ENCODE measurements at places on chromosomes 7 and 10.

DNA sequence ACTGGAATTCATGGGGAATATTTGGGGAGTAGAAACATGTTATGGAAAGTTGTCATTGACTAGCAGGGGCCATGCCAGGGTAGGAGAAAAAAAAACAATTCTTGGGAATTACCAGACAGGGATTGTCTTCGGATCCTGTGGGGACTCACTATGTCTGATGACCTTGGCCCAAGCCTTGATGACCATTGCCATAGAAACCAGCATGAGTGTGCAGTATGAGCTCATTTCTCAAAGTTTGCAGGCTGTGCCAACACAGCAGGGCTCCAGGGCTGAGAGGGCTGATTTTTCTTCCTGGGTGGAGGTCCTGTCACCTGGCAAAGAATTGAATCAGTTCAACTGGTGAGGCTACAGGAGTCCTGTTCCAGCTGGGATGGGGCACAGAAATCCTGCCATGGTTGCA, 198.3 kb downstream of the ADRA2A start:
- no peak for DNase-seq

DNA sequence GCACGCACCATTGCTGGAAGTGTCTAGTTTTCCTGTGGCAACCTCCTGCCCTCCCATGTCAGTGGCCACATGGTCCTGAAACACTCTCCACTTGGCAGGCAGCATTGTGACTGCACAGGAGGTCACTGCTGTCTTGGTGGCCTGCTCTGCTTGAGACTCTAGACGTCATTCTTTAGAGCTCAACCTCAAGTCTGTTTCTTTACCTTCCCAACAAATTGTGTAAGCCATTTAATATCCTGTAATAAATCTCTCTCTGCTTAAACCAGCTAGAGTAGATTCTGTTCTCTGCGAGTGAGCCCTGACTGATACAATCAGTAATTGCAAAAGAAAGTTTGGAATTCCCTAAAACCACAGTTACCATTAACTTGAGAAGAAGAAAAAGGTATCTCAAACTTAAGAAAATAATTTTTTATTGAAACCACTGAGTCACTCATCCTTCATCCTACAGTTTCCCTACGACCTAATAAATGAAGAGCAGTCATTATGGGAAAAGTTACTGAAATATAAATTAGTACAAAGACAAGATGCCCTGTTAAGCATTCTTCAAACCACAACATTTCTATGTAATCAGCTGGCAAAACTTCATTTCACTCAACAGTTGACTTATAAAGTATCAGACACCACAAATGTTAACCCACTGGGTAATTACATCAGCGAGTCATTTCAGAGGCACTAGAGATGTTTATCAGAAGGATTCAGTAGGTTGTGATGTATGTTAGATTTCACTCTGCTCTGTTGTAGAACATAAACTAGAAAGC, 18.0 kb downstream of the SLC25A13 start:
- no peak for DNase-seq

DNA sequence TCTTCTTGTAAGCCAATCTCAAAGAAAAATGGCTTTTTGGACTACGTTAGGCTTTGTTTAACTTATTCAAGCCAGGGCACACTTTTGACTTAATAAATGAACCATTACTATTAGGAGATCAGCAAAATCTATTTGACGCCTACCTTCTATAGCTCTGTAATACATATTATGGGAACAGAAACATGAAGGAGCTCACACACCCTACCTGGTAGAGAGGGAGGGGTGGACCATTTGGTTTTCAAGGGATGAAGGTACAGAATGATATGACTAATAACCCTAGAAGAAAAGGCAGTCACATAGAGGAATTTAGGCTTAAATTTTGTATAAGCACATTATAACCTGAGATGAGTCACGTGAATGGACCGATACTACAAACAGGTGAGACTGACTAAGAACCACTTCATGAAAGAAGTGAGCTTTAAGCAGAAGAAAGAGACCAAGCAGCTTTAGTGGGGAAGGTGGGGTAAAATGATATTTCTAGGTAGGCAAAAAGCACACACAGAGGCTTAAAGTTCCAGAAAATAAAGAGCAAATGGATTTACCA, 106.8 kb upstream of the CTTNBP2 start:
- no peak for DNase-seq

- DNase-seq = peak; percentile 34
Measured at GRCh38 chr7:101390901-101391301, 28.2 kb downstream of the COL26A1 start.

DNA sequence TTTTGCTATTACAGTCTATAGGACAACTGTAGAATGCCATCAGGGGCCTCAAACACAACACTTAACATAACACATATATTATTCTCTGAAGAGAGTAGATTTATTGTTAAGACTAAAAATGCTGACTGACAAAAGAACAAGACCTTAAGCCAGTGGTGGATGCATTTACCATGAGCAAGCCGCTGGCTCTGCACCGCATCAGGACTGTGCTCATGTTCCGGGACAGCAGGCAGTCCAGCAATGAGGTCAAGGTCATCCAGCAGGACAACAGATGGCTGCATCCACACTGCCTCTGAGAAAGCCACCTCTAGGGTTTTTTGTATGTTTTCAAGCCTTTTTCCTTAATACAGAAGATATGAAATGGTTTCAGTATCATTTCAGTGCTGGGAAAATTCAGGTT, 23.8 kb downstream of the PEX1 start:
- DNase-seq = no peak

GRCh38 chr7:159157714-159158113, 13.0 kb upstream of the VIPR2 start:
- no peak for DNase-seq

- no peak for DNase-seq
Measured at GRCh38 chr7:131773413-131773812, 217.0 kb upstream of the PODXL start.

GRCh38 chr10:128854963-128855362, 612.1 kb upstream of the MGMT start:
- no peak for DNase-seq

DNA sequence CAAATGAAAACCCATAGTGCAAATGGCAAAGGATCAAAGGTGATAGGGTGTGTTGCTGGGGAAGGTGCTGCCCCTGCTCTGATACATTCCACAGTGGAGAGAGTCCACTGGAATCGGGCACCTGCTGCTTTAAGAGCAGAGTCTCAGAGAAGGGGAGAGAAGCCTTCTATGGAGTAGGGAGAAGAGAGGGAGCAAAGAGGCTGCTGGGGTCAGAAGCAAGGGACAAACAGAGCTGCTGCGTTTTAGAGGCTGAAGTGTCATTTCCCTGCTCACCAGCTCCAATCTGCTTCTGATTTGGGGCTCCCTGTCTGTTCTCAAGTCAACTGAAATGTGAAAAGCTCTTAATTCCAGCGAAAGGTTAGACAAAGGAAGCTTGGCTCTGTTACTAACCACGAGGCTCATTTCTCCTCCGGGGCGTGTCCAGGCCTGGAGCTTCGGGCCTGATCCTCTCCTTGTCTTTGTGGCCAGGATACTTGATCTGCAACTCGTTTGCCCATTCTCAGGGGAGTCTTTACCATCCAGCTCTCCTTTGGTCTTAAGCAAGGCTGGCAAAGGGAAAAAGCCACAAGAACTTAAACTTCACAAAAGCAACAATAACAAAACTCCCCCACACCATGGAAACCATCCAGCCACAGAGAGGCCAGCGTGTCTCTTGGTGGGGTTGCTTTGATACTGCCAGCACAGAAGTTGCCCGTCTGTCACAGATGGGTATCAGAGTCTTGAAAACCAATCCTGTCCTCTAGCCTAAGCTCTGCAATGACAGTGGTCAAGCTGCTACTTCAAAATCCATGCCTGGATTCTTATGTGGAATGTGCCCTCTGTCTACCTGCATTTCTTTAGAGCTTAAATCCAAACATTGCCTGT, 692.6 kb downstream of the SUGCT start:
- no peak for DNase-seq

GRCh38 chr10:77313066-77313750, 324.4 kb downstream of the KCNMA1 start:
- DNase-seq = no peak

GRCh38 chr7:27167916-27168264, 2.6 kb upstream of the HOXA9 start:
- DNase-seq = no peak
